Tibial nerve (tissue), 4 donors: ENCODE measurements at places on chromosomes 16 and 17.

GRCh38 chr17:39576187-39576586 is 31.5 kb downstream of the NEUROD2 start:
- no peak for DNase-seq

DNA sequence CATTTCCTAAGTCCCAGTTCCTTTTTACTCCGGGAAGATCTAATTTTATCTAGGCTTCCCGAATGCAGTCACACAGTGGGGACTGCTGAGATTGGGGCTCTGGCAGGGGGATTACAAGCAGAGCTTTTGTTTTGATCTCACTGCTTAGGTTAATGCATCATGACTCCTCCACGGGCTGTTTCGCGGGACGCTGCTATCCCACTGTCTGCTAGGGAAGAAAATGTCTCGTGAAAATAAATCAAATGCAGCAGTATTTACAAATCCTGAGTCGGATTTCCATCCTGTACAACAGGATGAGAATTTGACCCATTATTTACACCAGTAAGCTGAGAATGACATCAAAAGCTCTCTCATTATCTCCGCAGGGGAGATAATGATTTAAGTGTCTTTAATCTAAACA is 83.8 kb downstream of the CDH11 start:
- no peak for DNase-seq

DNA sequence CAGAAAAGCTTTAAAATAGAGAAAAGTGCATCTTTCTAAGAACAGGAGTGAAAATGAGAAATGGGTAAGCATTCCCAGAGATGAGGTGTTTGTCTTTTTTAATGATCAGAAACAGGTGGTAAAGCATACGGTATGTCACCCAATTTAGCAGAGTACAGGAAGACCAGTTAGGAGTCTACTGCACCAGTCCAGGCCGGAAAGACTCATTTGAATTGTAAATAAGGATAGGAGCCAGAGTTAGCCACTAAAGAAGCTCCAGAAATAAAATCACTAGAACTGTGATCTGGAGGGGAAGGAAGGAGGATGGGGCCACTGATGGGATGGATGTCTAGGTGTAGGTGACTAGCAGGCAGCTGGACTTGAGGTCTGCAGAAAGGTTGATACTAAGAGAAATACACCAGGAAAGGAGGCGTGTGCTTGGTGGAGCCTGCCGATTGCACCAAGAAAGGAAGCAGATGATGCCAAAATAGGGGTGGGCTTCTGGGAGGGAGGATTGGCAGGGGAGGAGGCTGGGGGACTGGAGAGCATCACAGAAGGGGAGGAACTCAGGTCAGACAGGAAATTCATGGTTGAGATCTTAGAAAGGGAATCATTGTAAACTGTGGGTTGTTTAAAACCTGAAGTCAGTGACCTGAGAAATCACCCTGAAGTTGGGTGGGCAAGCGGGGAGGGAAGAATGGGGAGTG is 8.1 kb upstream of the NAT9 start:
- no peak for DNase-seq

- DNase-seq = no peak
Observed at GRCh38 chr16:73711406-73712080, 585.1 kb upstream of the PSMD7 start.

DNA sequence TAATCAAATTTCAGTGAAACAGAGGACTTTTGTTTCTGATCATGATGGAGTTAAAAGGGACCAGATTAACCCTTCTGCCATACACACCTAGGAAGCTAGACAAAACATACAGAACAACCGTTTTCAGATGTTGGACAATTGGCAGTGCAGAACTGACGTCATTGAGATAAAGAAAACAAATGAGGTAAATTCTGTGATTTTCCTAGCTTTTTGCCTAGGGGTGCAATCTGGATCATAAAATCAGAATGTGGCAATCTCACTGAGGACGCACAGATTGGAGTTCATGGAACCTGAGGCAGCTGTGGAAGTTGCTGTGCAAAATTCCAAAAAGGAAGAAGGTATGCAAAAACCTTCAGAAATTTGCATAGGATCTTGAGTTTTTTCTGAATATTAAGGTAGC is 15.0 kb upstream of the USP32 start:
- no peak for DNase-seq

- DNase-seq = no peak
Observed at GRCh38 chr16:21683184-21683583, 19.4 kb downstream of the OTOA start.

GRCh38 chr16:75462806-75463205 is 1.7 kb downstream of the TMEM170A start:
- no peak for DNase-seq

DNA sequence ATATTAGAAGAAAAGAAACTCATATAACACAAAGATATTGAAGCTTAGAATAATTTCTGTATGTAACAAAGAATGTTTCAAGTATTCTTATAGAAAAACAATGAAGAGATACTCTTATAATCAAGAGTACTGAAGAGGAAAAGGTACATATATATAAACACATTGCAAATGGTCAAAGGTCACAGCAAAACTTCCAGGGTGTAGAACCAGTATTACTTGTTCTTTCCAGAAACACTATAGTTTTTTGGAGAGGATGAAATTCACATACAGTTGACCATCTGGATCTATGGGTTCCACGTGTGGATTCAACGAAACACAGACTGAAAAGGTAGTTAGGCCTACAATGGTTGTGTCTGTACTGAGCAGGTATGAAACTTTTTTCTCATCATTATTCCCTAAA is 22.6 kb downstream of the PRPSAP1 start:
- no peak for DNase-seq

GRCh38 chr17:67999291-67999911 is 3.1 kb upstream of the C17orf58 start:
- no peak for DNase-seq

DNA sequence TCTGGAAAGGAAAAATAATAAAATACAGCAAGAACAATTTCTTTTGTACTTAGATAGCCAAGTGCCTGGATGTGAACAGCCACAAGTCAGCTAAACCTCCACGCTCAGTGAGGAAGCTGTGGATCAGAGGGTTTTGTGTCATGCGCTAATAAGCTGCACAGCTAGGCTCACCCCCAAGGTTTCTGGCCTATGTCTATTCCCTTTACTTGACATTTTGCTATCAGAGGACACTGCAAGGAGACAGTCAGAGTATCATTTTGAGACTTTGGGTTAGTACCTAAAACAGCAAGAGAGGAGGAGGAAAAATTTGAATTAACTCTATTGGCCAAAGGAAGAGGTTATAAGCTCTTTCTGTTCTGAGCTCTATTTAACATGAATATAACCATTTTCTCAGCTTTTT is 139.3 kb downstream of the KCNJ2 start:
- no peak for DNase-seq

DNA sequence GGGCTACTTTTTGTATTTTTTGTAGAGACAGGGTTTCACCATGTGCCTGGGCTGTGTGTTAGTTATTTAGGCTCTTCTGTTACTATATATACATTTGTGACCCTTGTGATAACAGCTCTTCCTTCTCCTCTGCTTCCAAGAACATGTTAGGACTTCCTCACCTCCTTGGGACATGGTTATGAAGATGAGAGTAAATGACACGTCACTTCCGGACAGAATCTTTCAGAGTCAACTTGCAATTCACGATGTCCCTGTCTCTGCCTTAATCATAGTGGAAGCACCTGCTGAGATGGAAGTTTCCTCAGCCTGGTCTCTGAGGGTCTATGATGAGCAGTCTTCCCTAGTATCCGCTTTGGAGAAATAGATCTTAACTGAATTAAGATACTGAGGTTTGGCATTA is 42.9 kb downstream of the CCDC42 start:
- DNase-seq = no peak

DNA sequence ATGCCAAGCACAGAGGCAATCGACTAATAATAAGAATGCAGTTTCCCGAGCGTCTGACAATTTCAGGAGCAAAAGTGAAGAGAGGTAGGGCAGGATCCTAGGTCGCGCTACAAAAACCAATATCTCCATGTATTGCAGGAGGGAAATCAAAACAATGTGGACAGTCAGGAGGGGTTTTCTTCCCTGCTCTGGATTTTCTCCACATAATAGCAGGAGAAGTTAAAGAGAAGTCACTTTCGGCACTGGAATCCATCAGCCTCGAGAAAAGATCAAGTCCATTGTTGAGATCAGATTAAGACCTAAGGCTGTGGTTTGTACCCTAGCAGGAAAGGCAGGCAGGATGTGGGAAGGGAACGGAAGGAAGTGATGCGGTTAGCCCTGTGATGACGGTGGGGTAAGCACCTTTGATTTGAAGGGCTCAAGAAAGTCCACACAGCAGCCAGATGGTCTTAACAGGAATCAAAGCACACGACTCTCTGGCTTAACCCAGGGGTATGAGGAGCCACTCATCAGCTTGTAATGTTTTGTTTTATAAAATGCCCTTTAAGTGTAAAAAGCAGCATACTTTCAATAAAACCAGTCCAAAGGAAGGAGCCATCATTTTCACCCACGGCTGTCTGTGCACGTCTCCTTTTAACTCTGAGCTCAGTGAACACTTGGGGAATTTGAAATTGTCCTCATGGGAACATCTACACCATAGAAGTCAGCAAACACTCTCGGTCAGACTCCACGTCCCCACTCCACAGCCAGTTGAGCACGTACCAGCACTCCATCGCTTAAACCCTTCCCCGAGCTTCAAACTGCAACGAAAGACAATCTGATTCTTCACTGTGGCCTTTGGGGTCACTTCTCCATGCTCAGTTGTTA is 15.8 kb upstream of the AKTIP start:
- DNase-seq = no peak

GRCh38 chr17:27269974-27270373 is 23.9 kb upstream of the WSB1 start:
- no peak for DNase-seq

GRCh38 chr16:84548508-84548907 is 44.0 kb upstream of the MEAK7 start:
- DNase-seq = no peak

GRCh38 chr16:50863644-50864144 is 121.8 kb downstream of the CYLD start:
- DNase-seq = no peak

DNA sequence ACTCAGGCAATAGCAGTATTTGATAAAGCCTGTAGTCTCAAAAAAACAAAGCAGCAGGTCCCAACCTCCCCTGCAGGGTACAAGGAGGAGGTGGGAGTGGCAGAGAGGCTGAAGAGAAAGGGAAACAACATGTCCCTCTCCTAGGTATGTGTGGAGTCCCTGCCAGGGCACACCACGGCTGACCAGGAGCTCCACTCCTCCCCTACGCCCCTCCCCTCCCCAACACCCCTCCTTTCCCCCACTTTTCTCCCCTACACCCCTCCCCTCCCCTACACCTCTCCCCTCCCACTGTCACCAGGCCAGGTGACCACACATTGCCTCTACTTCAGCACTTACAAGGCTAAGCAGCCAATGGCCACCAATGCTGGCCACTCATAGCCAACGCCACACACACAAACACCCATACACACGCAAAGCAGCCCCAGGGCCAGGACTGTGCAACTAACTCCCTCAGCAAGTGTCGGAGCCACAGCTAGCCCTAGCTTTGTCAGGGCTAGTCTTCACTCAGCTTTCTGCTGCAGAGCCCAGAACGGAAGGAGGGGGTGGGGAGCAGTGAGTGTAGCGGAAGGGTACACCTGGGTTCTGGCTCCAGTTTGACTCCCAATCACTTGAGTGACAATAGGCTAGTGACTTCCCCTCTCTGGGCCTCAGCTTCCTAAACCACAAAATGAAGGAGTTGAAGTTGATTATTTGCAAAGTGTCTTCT is 8.2 kb downstream of the CAVIN1 start:
- no peak for DNase-seq

DNA sequence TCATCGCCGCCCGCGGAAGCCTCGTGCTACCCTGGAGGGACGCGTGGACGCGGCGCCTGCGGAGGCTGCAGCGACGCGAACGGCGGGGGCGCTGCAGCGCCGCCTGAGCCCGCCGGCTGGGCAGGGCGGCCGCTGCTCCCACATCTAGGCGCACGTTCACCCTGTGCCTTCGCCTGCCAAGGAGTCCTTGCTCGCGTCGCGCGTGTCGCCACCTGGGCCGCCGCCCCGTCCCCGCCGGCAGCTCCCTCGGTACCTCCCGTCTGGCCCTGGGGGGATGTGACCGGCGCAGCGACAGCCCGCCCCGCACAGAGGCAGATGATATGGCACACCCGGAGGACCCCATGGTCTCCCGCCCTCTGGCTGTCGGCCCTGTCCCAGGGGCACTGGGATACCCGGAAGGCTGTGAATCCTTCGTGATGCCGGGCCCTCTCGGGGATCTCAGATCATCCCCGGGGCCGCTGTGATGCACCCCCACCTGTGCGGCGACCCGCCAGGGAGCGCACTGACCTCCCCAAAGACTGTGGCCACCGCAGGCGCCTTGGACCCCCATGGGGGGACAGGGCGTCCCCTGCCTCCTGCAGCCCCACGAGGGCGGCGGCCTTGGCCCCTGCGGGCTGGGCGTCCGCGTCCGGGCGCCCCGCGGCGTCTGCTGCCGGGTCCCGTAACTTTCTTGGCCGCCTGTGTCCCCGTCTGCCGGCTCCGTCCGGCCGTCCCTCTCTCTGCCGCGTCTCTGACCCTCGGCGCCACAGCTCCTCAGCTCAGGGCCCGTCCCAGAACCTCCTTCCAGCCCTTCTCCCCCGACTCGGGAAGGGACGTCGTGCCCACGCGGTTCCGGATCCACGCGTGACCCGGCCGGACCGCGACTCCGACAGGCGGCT is 689 bp upstream of the TBC1D24 start:
- no peak for DNase-seq

DNA sequence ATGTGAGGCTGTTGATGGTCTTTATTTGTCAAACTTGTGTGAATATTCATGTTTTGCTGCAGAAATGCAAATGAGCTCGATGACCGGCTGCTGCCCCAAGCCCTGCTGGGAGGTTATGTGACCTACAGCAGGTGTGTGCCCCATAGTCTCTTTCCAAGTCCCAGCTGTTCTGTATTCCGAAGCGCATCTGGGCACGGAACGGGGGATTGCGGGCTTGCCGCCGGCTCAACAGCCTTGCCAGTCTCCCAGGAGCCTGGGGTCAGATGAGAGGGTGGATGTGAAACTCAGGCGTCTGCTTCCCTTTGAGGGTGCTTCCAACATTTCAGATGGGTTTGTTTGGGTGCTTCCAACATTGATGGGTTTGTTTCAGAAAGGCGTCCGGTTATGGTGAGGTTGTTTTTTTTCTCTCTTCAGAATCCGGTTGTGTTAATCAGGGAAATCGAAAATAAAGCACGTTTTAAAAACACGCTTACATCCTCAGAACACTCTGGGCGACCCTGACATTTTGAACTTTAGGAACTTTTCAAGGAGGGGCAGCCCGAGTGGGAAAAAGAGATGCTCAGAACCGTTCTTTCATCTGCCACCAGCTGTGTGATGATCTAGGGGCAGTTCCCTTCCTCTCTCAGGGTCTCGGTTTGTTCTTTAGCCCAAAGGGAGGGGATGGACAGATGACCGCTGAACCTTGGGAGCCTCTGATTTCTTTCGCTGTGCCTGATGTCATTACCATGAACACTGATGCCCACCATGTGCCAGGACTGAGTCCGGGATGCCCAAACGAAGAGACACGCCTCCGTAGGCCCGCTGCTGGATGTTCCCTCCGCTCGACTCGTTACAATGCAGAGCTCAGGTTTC is 47.8 kb upstream of the AMZ2 start:
- no peak for DNase-seq

DNA sequence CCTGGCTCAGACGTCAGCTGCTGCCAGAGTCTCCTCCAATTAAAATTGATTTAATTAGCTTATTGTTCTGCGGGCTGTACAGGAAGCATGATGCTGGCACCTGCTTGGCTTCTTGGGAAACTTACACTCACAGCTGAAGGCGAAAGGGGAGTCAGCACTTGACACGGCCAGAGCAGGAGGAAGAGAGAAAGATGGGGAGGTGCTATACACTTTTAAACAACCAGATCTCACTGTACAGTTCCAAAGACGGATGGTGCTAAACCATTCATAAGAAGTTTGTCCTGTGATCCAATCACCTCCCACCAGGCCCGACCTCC is 1.4 kb upstream of the PRDM7 start:
- DNase-seq = no peak
